ENCODE measurements at places on chromosomes 6 and 20.
A peak's percentile ranks its signal among the peaks of the same experiment; 100 is the strongest.

DNA sequence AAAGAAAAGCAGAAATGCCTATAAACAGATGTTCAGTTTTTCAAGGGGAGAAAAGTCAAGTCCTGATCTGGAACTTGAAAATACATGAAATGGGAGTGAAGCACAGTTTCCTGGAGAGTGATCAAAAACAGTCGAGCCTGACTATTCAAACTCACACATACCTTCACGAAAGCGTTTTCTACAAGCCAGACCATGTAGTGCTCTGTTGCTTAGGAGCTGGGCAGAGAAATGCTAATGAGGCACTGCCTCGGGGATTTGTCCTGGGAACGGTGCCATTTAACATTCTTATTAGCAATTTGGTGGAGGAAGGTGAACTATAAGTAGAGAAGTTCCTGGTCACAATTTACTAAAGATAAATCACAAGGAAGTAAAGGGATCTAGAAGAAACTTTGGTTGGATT lies 5.9 kb downstream of the NHSL1 start:
- no peak for DNase-seq

- no peak for DNase-seq
Measured at GRCh38 chr6:166559211-166559610, 27.3 kb downstream of the RAMACL start.

DNA sequence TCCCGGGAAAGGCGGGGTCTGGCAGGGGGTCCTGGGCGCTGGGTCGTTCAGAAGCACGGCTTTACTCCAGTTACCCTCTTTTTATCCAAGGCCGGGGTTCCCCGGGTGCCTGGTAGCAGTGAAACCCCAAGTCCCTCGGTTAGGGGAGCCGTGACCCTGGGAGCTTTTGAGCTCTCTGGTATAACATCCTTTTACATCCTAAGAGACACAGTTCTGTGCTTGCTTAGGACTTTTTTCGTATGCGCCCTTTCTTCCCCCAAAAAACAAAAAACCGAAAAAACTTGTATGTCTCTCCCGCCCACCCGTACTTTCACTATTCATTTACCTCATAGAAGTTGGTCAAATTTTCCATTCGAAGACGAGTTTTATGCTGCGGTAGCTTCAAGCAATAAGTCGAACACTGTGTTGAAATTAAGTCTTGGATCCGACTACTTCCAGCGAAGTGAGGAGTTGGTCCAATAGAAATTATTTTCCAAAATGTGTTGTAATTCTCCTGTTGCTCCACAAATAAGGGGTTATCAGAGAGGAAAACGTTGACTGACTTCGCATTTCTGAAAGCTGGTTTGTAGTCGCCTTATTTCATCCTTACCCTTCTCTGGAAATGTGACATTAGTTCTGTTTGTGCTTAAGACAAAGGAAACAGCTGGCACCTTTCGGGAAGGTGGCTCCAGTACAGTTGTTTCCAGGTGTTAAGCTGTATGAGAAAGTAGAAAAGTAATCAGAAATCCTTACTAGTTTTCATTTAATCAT lies 816 bp upstream of the MAN1A1 start:
- DNase-seq: peak; percentile 52

GRCh38 chr20:22925613-22925983 lies 109.5 kb upstream of the SSTR4 start:
- DNase-seq: no peak

DNA sequence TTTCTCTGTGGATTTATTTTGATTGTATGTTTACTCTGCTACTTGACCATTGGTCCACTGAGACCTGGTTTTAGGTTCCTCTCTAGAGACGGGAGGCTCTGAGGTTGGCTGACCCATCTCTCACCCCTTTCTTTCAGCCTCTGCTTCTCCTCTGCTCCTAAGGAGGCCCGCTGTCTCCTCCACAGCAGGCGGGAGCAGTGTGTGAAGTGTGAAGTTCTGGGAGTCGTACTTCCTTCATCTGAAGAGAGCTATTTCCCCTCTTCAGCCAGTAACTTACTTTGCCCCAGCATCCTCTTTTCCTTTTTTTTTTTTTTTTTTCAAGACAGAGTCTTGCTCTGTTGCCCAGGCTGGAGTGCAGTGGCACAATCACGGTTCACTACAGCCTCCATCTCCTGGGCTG lies 21.1 kb downstream of the PDRG1 start:
- DNase-seq: no peak

DNA sequence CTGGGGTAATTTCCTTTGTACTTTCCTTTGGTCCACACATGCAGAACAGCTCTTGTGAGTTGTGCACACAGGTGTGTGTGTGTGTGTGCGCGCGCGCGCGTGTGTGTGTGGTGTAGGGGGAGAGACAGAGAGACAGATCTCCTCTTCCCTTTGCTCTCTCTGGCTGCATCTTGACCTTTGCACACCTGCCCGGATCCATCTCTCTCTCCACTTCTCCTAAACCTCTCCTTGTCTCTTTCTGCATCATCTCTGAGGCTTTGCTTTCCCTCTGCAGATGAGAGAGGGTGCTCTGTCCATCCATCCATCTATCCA lies 67.0 kb downstream of the SRC start:
- DNase-seq: no peak

DNA sequence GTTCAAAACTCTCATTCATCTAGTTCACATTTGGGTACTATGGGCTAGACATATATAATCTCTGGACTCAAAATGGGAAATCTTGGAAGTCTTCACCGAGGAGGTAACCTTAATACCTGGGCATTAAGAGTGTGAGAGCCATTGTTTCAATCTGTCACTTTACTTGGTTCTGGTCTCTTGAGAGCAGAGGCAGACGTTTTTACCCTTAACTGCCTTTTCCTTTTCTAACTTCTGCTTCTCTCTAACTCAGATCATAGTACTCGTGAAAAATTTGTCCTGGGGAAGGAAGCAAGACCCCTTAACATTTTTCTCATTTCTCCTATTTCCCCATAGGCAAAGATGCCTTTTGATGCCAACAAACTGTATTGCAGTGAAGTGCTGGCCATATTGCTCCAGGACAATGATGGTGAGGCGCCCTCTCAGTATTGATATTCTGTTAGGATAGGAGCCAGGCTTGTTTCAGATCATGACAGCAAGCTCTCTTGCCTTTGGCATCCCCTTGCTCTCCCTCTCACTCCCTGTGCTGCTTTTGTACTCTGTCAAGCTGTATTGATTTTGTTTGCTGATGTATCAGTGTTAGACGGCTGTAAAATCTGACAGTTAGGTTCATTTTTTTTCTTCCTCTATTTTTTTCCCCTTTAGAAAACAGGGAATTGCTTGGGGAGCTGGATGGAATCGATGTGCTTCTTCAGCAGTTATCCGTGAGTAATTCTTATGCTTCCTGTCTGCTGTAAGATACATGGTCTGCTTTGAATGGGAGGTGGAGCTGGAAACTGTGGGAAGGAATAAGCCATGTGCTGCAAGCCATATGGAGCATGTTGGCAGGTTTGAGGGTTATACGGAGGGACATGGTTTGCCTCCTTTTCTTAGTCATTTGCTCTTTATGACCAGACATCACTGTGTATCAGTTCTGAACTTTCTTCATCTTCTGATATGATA lies 83.5 kb downstream of the CTNNBL1 start:
- DNase-seq: no peak

- DNase-seq: peak; percentile 22
Measured at GRCh38 chr6:105994118-105994590, 92.0 kb upstream of the PRDM1 start.

DNA sequence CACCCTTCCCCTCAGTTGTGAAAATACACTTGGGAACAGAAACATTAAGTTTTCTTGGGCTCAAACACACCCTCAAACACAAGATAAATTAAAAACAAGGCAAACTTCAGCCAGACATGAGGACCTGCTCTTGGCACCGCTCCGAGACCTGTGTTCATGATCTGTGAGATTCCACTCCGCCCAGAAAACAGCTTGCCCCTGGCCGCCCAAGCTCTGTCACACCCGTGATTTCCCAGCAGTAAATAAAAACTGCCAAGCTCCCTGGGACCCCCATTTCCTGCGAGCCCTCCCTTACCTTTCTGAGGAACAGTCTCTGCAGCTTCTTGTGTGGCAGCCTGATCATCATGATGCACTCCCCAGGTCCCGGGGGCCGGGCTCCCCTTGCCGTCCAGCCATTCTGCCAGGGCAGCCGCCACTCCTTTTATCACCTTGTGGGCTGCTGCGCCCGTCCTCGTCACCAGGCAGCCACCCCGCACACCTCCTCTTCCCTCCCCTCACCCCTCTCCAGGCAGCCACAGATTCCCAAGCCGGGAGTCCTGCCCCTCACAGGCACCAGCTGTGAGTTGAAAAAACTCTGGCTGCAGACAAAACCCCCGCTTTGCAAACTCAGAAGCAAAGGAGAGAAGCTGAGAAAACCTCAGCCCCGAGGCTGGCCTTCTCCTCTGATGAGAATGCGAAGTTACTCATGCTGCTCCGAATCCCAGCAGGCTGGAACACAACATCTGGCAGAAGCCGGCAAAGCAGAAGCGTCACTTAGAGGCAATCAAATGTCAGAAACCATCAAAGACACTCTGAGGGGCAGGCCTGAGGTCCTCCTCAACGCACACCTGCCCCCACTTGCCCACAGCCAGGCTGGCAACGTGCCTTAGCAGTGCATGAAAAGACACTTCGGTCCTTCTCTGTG lies 130.4 kb upstream of the RPS6KA2 start:
- DNase-seq: no peak

DNA sequence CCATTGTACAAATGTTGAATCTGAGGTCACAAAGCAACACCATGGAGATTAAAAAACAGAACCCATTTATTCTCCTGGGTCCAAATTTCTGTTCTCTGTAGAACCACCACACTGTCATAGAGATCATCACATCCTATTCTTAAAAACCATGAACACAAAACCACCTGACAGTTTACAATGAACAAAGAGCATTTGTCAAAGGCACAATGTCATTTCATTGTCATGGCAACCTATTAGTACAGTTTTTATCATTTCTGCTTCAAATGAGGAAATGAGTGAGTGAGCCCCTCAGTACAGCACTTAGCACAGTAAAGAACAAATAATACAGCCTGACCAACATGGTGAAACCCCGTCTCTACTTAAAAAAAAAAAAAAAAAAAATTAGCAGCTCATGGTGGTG lies 23.1 kb upstream of the LAMP5 start:
- no peak for DNase-seq

DNA sequence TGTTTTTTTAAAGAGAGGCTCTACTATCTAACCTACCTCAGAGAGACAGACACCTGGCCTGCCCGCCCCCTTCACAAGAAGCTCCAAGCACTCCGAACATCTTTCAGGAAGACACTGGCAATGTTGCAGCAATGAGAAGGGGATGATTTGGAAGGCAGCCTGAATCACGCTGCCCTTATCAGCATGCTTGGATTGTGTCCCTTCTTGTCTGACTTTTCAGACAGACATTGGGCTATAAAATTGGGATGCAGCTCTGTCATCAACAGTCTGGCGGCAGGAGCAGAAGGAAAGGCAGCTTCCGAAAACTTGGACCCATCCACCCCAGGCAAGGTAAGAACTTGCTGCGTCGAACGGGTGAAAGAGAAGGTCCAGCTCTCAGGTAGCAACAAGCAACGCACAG lies 56.0 kb downstream of the CDK5RAP1 start:
- DNase-seq: no peak

- DNase-seq: no peak
Measured at GRCh38 chr6:17635568-17635967, 35.5 kb downstream of the FAM8A1 start.

DNA sequence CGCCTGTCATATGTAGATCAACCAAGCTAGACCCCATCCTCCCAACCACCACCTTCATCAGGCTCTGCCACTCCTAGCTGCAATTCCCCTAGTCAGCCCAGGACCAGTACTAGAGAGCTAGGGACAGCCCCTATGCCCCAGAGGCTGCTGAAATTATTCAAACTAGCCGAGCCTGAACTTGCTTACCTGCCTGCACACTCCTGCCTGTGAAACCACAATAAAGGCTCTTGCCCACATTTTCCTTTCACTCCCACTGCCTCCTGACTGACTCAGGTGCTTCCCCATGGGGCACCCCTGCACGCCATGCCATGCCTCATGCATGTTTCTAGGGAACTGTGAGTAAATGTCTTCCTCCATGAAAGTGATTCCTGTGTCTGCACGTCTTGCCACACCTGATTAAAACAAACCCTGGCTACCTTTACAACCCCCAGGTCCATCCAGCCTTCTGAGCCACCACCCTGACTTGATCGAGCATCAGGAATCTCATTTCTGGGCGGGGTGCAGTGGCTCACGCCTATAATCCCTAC lies 66.5 kb upstream of the IER3 start:
- peak; percentile 89 for DNase-seq

Measured in stimulated activated CD4-positive, alpha-beta T cell treated with anti-CD3 and anti-CD28 coated beads, Interleukin-2, amount 100 ng/mL, for 4 hours (primary cell).